HL-60 (cell line): ENCODE measurements at places on chromosomes 1 and 21.

GRCh38 chr1:27941671-27942540, 7.1 kb downstream of the SMPDL3B start:
- no peak for DNase-seq

GRCh38 chr1:85325920-85326319, 49.5 kb upstream of the BCL10 start:
- DNase-seq: no peak

- DNase-seq: no peak
Observed at GRCh38 chr1:226702318-226702956, 36.6 kb downstream of the ITPKB start.

GRCh38 chr1:155725142-155725541, 36.3 kb downstream of the DAP3 start:
- no peak for DNase-seq

DNA sequence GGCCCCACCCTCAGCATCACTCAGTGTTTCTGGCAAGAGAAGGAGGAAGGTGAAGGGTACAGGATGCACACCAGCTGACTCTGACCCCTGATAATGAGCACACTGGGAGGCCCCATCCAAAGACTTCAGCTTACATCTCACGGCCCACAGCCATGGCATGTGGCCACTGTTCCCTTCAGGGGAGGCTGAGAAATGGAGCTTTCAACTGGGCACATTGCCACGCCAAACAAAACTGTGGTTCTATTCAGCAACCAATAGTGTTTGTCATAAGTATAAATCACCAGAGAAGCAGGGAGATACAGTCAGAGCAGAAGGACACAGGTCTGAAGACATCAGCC, 12.7 kb upstream of the TRAF3IP3 start:
- no peak for DNase-seq

DNA sequence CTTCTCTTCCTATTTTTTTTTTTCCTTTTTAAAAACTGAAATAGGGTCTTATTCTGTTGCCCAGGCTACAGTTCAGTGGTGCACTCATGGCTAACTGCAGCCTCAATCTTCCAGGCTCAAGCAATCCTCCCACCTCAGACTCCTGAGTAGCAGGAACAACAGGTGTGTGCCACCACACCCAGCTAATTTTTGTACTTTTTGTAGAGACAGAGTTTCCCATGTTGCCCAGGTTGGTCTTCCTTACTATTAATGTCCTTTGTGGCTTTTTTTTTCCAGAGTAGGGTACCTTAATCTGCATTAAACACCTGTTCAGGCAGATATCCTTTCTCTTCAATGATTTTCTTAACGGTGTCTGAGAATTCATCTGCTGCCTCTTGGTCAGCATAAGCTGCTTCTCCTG, 4.3 kb upstream of the KTI12 start:
- no peak for DNase-seq

GRCh38 chr1:150093805-150094204, 26.2 kb downstream of the VPS45 start:
- no peak for DNase-seq

DNA sequence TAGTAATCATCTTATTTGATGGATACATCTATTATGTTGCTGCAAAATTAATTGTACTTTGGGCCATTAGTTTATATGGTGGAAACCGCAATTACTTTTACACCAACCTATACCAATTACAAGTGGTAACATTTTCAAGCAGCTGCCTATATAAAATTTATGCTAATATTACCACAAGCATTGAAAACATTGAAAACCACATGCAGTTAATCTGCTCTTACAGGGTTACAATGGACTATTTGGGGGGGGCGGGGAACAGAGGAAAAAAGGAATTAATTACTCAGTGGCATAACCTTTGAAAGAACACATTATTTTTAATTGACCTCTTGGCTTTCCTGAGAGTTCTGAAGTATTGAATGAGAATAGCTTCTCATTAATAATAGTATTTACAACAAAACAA, 1793.2 kb downstream of the NCAM2 start:
- no peak for DNase-seq
